ENCODE measurements at places on chromosomes 5 and 9.

GRCh38 chr9:69089491-69089890 lies 53.9 kb downstream of the FXN start:
- no peak for DNase-seq

GRCh38 chr5:57338068-57338867 lies 144.3 kb downstream of the ACTBL2 start:
- DNase-seq, result no peak

GRCh38 chr5:90747693-90748092 lies 189.1 kb downstream of the ADGRV1 start:
- no peak for DNase-seq

DNA sequence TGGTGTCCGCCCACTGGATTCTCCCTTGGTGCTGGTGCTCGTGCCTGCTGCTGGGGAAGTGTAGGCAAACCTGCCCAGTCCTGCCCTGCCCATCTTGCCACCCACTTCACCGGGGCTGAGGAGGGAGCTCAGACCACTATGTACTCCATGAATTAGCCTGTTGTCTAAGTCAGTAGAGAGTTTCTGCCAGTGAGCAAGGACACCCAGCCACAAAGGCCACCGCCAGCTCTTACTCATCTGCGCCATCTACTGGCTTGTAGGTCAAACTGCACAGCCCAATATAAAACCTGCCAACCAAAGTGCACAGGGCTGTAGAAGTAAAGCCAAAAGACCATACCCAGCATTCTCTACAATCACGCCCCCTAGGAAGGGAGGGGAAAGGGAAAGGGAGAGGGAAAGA lies 102.3 kb downstream of the GLIS3 start:
- no peak for DNase-seq

DNA sequence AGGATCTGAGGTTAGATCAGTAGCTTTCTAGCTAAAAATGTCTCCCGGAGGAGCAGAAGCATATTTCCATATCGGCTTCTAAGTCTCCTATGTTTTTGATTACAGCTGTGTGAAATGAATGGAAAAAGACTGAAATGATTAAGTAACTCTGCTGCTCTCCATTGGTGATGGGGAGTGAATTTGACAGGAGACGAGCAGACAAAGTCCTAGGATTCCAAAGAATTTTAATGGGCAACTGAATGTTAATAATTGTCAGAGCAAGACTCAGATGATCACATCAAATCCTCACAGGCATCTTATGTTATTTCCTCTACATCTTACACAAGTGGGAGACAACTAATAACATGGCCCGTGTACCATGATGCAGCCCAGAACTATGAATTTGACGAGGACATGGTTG lies 66.8 kb downstream of the LIX1 start:
- no peak for DNase-seq

GRCh38 chr5:177468685-177469628 lies 4.5 kb downstream of the DBN1 start:
- no peak for DNase-seq

DNA sequence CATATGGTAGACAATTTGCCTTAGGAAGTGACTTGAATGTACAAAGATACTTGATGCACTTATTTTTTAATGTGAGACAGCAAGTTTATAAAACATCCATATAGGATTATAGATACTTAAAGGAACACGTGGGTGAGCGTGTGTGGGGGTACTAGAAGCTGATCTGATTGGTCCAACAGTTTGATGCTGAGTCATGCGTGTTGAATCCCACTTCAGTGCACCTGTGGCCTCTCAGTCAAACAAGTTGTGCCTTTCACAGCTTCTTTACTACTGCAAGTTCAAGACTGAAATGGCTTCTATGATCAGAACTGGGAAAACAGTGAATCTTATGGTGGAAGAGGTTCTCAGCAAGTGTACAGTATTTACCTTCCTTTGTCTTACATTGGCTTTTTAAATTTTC lies 98.9 kb downstream of the MAP1B start:
- no peak for DNase-seq

- DNase-seq, result no peak
Measured at GRCh38 chr5:5158472-5158895, 18.4 kb downstream of the ADAMTS16 start.

DNA sequence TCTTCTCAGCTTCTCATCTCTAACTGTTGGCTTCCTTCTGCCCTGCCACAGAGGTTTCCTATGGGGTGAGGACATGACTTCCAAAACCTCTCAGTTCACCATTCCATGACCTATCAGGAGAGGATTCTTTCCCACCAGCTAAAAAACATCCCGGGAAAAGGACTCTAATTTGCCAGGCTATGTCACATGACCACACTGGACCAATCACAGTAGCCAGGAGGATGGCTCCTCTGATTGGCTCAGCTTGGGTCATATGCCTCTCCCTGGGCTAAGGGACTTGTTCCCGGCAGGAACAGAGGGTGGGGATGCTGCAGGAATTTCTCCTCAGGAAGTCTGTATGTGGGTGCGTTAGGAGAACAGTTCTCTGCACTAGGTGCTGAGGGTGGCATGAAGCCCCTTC lies 40.3 kb upstream of the XPA start:
- no peak for DNase-seq

- no peak for DNase-seq
Measured at GRCh38 chr9:694092-694402, 147.4 kb upstream of the DMRT1 start.

GRCh38 chr5:9892696-9893095 lies 262.5 kb upstream of the TAS2R1 start:
- DNase-seq, result no peak

DNA sequence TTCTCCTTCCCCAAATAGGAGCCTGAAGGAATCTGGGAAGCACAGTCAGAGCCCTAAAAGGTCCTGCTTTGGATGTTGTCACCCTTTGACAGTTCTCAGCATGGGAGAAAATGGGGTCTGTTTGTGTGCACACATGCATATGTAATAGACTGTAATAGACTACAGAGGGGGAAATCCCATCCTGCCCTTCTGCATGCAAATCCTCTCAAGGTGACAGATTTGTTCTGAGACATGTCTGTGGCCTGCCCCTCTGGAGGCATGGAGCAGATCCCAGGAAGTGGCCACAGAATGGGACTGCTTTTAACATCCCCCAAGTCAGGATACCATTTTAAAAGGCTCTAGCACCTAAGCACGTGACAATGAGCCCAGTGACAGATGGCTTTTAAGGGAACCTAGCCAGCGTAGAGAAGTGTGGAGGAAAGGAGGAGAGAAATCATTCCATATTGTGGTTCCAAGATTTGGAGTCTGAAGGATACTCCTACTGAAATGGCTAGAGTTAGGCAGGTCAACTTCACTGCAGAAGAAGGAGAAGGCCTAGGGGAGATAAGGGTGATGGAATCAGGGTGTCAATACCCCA lies 483.5 kb downstream of the SPOCK1 start:
- DNase-seq, result no peak

DNA sequence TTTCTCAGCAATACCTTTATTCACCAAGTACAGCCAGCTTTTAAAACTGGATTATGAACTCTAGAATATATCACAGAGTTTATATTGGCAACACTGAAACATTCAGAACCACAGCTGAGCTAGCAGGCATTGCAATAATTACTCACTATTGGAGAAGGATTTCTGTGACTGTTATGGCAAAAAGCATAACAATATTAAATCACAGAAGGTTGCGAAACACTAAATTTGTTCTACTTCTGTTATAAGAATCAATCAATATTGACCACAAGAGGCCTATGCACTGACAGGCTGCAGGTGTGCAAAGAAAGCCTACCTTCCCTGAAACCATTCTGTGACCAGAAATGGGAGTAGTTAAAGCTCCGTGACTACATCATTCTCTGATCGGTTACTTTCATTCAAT lies 59.2 kb downstream of the AP3B1 start:
- DNase-seq, result no peak

- no peak for DNase-seq
Measured at GRCh38 chr5:174292348-174292747, 246.8 kb downstream of the NSG2 start.

DNA sequence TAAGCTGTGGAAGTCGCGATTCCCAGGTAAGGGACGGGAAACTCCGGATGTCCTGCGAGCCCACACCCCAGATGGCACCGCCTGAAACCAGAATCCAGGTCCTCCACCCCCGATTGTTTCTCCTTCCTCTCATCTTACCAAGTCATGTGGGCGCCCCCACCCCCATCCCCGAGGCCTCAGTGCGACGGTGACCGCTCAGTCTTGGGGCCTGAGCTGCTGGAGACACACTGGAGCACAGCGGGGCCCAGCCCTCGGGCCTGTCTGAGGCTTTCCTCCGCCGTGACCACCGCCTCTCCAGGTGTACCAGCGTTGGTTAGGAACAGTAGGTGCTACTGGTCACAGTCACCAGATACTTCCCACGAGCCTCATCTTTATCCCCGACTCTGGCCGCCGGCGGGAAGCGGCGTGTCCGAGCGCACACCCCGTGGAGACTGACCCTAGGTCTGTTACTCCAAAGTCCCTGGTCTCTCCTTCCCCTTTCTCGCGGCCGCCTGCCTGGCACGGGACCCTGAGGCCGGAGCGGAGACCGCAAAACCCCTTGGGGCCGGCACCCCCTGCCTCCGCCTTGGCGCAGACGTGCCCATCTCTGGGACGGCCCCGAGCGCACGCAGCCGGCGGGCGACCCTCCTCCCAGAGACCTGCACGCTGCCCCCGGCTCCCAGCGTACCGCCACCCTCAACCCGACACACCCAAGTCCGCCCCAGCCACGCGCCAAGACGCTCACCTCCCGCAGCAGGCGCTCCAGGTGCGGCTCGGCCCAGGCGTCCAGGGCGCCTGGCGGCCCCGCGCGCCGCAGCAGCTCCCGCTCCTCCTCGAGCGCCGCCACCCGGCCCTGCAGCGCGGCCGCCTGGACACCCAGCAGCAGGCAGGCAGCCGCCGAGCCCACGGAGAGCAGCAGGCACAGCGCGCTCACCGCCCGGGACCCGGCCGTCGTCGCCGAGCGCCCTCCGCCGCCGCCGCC lies 733 bp downstream of the COL23A1 start:
- DNase-seq, result peak; percentile 65

DNA sequence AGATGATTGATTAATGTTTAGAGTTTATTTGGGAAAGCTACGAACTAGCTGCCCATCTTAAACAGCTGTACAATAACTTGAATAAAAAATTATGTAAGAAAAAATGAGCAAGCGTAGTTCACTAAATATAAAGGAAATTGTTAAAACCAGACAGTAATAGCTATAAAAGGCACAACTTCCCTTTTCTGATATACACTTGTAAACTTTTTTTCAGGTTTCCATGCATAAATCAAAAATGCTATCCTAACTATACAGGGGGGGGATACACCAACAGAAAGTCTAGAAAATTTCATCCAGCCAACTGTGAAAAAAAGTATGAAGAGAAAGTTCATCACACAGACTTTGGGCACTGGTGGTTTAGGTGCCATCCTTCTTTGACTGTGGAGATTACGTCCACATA lies 122.3 kb downstream of the NR3C1 start:
- DNase-seq, result no peak

DNA sequence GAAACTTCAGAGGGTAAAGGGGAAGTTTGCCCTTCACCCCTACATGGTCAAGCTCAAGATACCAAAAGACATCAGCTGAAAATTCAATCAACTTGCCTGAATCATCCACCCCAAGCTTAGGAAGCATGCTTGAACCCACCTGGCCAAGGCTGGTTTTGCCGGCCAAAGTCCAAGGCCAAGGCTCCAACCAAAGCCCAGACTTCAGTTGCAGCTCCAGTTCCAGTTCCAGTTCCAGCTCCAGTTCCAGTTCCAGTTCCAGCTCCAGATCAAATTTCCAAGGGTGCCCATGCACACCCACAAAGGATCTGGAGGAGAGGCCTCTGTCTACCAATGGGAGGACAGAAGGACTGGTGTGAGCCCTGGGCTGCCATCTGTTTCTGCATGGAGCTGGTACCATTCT lies 4.6 kb upstream of the SERINC5 start:
- DNase-seq, result no peak

- DNase-seq, result no peak
Measured at GRCh38 chr5:124621279-124621678, 125.2 kb downstream of the ZNF608 start.

DNA sequence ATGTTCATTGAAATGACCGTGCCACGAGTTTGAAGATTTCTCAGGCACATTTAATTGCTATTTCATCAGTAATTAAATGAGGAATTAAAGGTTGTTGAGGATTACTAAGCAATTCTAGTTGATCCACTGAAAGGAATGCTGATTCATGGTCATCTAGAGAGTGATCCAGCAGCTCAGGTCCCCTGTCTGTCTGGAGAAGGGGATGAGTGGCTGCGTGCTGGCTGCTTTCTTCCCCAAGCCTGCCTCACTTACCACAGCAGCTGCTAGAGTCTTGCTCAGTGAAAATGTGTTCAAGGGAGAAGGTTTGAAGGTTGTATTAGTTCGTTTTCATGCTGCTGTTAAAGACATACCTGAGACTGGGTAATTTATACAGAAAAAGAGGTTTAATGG lies 7.8 kb upstream of the TGFBI start:
- peak; percentile 34 for DNase-seq

DNA sequence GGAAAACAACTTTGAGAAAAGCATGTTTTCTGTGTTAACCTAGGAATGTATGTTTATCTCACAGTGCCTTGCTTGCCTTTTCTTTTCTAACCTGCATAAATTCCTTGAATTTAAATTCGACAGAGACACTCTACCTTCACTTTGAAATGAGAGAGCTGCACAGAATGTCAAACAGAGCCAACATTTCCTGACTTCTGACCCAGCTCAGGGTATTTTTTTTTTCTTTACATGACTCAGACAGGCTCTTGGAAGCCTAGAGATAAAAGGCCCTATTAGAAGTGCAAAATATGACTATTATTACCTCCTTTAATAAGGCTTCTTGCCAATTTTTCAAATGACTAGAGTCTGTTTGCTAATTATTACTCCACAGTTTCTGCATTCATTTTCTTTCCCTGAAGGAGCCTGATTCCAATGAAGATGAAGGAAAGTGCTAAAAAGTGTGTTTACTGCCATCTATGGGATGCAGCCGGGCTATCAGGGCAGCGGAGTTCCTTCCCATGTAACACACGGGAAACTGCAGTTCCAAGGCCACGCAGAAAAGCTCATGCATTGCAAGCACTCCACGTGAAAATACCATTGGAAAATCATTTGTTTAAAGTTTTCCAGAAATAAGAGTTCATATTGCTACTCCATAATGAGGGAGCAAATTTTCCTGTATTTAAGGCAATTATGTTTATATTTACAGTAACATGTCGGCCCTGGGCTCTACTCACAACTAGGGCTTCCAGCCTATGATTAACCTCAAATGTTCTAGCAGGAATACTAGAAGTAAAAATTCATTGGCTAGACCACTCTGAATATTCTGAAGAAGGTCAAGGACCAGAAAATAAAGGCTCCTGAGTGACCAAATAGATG lies 485.6 kb downstream of the ZSWIM6 start:
- DNase-seq, result peak; percentile 54

GRCh38 chr9:76654051-76654461 lies 110.2 kb upstream of the PCA3 start:
- no peak for DNase-seq

DNA sequence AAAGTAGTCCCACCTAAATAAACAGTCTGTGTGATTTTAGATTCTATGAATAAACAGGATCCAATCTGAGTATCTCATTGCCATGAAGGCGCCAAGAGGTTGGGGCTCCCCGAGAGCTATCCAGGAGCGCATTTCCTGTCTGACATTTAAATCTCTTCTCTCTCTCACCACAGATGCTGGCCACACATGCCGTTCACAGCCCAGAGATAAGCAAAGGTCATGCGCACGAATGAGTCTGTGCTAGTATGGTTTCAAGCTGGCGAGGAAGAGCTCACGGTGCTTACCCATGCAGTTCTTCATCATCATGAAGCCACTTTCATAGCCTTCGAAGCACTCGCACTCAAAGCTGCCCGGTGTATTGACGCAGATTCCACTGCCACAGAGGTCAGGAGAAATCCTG lies 199.4 kb downstream of the FBN2 start:
- no peak for DNase-seq

GRCh38 chr5:56632199-56632598 lies 183.2 kb upstream of the MAP3K1 start:
- no peak for DNase-seq

GRCh38 chr9:111815285-111816070 lies 20.7 kb upstream of the SHOC1 start:
- no peak for DNase-seq
